ENCODE measurements at places on chromosomes 16 and 17.

DNA sequence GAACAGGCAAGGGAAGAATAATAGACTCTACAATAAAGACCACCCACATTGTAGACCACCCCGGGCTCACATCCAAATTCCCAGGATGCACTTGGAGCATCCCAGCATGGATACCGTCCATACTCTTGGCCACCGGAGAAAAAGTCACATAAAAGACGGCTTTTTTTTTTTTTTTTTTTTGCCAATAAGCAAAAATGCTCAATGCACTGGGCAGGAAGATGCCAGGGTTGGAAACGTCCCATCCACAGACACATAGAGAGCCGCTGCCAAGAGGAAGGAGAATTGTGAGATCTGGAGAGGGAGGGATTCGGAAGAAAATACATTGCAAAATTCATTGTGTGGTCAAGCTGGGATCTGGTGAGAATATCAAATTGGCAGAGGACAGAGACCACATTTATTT lies 286.7 kb downstream of the XYLT1 start:
- DNase-seq: no peak

DNA sequence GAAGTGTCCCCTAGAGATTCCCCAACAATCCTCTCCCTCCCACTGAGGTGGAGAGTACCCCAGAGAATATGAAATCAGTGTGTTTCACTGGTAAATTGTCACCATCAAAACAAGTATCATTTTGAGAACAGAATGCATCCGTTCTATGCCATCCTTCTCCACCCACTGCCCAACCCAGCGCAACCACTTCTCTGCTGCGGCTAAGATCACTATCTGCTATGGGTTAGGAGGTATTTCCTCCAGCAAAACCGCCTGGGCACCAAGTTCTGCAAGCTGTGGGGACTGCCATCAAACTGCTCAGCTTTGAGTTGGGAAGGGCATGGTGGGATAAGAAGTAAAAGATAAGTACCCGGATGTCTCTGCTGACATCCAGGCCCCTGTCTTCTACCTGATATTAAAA lies 24.4 kb downstream of the CNTNAP1 start:
- DNase-seq: no peak

DNA sequence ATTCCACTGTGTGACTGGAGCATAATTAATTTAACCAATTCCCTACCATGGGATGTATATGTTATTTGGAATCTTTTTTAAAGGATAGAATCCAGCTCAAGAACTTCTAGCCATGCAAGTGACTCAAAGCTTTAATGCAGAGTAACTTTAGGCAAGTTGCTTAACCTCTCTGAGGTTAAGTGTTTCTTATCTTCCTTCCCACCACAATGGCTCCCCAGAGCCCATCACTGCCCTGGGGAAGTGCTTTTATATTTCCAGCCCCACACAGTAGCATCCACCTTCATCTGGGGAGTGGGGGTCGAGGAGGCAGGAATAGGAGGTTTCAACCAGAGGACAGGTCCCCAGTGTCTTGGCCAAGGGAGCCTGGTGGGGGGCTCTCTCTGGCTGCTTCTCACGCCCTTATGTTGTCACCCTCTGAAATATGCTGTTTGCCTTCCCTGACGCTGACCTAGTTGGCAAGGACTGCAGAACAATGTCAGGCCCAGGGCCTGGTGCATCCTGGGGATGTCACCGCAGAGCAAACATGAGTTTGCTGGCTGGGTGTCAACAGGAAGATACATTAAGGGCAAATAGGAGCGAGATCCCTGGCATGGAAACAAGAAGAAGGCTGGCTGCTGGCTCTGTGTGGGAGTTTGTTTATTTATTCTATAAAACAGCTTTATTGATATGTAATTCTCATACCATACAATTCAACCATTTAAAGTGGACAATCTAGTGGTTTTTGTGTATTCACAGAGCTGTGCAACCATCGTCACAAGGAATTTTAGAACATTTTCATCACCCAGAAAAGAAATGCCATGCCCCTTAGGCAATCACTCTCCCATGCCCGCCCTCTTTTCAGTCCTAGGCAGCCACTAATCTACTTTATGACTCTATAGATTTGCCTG lies 46.6 kb upstream of the WSB1 start:
- DNase-seq: no peak

DNA sequence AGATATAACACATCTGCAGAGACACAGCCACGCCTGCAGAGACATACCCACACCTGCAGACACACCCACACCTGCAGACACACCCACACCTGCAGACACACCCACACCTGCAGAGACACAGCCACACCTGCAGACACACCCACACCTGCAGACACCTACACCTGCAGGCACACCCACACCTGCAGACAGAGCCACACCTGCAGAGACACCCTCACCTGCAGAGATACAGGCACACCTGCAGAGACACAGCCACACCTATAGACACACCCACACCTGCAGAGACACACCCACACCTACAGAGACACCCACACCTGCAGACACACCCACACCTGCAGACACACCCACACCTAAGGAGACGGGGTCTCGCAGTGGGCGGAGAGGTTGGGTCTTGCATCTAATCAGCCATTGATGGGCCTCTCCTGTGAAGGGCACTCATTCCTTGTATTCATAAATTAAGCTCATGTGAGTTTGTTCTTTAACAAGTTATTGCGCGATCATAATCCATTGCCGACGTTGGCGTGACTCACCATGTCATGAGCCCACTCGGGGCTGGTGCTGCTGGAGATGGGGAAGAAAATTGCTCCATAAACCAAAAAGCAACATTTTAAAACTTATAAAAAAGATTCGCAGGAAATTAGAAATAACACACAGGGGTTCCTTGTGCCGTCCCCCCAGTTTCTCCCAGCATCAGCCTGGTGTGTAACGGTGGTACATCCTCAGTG lies 28.9 kb upstream of the CDH15 start:
- no peak for DNase-seq

DNA sequence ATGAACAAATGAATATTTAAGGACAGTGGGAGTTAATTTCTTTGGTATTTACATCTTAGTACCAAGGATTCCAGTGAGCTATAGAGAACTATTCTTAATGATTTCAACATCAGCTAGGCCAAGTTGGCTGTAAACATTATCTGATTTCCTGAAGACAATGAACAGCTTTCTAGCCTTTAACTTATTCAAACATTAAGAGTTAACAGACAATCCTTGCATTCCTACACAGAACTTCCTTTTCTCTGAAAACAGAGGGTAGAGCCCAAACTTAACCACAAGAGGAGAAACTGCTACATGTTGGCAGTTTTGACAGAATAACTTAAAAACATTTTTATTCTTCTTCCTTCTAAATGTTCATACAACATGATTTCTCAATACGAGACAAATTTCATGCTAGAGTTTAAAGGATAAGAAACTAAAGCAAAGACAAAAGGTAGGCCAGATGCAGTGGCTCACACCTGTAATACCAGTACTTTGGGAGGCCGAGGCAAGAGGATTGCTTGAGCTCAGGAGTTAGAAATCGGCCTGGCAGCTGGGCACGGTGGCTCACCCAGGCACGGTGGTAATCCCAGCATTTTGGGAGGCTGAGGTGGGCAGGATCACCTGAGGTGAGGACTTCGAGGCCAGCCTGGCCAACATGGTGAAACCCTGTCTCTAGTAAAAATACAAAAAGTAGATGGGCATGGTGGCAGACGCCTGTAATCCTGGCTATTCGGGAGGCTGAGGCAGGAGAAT lies 4.4 kb downstream of the CRLF3 start:
- no peak for DNase-seq

DNA sequence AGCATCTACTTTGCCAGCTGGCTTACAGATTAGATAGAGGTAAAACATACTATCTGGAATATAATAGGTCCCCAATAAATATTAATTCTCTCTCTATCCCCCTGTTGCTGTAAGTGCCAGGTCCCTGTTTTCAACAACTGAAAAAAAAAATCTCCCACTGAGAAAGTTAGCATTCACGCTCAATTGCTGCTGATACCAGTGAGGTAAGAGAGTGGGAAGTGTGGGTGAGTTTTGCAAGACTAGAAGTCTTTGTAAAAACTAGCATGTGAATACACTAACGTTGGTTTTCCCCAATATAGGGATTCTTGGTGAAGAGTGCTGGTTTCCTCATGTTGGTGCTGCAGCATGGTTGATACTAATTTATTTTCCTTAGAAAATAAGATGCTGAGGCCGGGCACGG lies 11.7 kb upstream of the TAOK1 start:
- no peak for DNase-seq

DNA sequence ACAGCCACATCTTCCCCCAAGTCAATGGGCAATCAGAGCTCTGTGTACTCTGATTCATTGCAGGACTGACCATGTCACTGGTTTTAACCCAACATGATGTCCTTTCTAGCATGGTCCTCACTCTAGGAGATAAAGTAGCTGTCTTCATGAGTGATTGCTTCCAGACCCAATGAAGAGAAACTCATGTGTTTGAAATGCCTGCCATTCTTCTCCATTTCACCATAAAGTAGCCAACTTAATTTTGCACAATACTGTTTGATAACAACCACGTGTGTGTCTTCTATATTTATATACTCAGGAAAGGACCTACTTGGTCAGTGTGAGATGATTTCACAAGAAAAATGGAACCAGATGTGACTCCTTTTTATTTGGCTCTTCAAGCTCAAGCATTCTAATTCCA lies 172.5 kb downstream of the AXIN2 start:
- no peak for DNase-seq

DNA sequence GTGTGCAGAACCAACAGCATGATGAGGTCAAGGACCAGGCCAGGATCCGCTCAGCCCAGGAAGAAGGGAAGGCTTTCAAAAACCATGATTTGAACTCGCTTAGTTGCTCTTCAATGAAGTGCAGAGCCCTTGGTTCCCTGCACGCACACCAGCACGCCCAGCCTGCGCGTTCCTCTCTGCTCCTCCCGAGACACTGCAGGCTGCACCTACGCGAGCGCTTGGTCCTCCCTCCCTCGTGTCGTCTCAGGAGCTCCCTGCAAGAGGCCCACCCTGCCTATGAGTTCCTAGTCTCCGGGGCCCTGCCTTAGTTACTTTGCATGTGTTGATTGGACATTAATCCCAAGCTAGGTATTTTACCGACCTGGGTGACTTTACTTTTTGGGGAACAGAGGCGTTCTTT lies 132.9 kb upstream of the TNRC6C start:
- DNase-seq: no peak

All from activated naive CD8-positive, alpha-beta T cell treated with anti-CD3 and anti-CD28 coated beads, Interleukin-2, amount 50 U/mL, for 16 hours (primary cell).